ENCODE measurements at places on chromosomes 16 and 17.

DNA sequence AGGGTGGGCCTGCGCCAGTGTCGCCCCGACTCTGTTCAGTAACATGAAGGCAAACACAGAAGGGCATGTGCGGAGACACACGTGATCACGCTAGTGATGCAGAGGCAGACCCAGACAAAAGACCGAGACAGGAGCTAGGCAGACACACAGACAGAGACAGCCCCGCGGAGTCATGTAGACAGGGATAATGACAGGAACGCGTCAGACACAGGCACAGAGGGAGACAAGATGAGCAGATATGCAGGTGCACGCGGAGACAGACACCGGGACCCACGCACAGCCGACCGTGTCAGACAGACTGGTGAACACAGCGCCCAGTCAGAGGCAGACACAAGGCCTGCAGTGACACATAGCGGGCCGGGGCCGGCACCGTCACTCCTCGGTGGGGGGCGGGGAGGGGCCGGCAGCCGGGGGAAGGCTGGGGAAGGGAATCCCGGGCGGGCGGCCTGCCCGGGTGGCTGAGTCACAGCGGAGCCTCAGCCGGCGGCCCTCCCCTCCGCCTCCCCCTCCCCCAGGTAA, 7.4 kb downstream of the KDM6B start:
- DNase-seq: peak; percentile 46

DNA sequence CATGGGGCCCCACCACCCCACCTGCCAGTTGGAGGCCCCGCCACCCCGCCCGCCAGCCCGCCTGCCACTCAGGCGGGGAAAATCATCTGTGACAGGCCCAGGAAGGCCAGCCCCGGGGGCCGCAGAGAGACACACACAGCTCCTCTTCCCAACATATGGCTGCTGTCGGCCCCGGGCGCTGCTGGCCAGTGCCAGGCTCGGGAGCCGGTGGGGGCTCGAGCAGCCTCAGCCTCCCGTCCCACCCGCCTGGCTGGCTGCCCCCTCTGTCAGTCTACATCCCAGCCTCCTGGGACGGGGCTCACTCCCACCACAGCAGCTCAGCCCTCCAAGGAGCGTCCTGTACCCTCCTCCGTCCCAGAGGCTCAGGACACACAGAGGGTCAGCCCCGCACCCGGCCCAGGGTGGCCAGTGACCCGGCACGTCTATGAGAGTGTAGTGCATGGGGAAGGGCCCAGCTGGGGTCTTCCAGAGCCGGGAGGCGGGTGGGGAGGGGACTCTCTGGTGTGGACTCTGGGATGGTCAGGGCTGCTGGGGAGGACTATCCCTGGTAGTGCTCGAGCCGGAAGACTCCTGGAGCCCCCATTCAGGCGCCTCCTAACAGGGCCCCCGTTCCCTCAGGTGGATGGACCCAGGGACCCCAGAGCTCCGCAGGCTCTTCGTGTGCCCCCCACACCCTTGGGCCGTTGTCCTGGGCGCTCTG, 3.6 kb upstream of the PRR35 start:
- no peak for DNase-seq

GRCh38 chr17:40553694-40554534, 11.4 kb downstream of the CCR7 start:
- DNase-seq: no peak

GRCh38 chr17:35192708-35193107, 1.5 kb downstream of the SLC35G3 start:
- no peak for DNase-seq

DNA sequence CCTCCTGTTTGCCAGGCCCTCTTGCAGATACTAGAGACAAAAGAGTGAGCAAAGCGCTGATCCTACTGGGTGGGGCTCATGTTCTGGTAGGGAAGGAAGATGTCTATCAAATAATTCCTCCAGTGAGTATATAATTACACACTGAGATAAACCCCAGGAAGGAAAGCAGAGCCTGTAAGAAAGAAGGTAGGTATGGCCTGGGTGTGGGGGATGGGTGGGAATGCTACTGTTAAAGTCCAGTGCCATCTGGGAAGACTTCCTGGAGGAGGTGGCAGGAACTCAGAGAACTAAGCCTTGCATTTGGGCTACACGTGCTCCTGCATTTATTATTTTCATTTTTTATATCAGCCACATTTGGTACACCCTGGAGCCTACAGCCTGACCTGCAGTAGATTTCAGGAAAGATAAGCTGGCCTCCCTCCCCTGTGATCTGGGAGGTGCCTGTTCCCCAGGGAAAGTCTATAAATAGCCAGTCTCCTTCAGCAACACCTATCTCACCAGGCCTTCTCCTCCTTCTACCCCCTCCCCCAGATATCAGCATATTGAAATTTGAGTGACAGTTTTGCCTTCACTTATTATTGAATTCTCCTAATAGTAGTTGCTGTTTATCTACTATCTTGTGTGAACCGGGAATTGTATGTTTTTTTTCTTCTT, 11.5 kb downstream of the ATP2C2 start:
- no peak for DNase-seq

- no peak for DNase-seq
These were observed 21.2 kb upstream of the CYTH1 start for GRCh38 chr17:78803186-78803845.

DNA sequence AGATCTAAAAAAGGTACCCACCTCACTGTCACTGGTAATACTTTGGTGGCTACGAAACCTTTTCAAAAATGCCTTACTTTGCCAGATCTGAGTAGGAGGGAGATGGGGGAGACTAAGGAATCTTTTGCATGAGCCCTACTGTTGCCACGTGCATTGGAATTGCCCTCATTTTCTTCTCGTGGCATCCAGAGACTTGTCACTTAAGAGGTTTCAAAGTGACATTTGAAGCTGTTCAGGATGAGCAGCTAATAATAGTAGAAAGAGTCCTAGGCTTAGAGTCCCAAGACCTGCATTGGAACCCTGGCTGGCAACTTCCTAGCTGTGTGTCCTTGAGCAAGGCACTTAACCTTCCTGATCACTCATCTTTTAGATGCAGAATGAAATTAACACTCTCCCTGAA, 43.5 kb downstream of the GPRC5B start:
- DNase-seq: no peak

GRCh38 chr17:50739098-50739497, 19.7 kb downstream of the LUC7L3 start:
- DNase-seq: no peak

GRCh38 chr17:19410875-19411620, at the start of gene RNF112:
Gene RNF112, plus strand, starts transcription at chr17:19411232. Its CDS starts 177 bp downstream, at chr17:19411409.
- peak; percentile 42 for DNase-seq

DNA sequence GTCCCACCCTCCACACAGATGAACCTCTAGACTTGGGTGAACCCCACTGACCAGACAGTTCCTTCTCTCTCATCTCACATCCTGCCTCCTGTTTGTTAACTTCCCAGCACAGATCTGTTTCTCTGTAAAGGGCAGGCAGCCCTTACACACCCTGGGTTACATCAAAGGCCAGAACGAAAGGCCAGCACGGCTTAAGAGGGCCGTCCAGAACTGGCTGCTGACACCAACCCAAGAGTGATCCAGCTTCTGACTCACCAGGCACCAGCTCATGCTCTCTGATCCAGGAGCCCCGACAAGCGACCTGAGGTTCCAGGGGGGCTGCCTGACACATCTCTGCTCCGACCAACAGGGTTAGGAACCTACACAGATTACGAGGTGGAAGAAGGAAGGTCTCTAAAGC, 86.9 kb downstream of the MRM3 start:
- DNase-seq: no peak

DNA sequence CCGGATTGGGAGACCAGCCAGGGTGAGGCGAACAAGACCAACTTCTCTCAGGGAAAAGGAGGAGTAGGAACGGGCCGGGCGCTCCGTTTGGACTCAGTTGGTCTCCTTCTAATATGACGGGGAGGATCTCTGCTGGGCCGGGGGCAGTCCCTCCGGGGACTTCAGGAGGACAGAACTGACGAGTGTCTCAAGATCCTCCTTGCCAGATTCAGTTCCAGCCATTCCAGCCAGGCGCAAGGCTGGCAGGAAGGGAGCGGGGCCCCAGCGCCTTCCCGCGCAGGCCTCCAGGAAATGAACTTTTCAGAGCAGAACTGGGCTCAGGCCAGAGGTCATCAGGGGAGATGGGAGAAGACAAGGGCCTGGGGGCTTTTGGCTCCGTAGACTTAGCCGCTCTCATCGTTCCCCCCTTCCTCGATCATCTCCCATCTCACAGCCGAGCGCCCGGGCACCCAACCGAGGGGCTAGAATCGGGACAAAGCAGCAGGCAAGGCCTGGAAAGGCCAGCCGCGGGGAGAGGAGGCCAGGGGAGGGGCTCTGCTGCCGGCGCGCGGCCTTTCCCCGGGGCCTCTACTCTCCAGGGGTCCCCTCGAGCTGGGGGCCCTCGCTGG, 1.6 kb downstream of the ZNF423 start:
- no peak for DNase-seq

GRCh38 chr16:7361416-7362129, 28.9 kb downstream of the RBFOX1 start:
- no peak for DNase-seq

GRCh38 chr16:78727536-78727935, 628.1 kb downstream of the WWOX start:
- DNase-seq: no peak

DNA sequence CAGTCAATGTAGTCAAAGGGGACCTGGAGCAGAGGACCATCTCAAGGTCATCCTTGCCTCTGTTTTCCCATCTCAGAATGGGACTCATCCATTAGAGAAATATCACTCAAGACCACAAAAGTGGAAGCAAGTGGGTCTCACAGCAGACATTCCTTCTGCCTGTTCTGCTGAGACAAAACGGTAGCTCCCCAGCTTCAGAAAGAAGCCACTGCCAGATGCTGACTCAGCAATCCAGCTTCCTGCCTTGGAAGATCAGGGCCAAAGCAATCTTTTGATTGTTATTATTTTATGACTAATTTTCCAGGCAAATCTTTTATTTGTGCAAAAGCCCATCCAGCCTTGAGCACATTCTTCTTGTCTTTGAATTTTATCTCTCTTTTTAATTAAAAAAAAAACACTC, 86.8 kb downstream of the CCT6B start:
- no peak for DNase-seq

DNA sequence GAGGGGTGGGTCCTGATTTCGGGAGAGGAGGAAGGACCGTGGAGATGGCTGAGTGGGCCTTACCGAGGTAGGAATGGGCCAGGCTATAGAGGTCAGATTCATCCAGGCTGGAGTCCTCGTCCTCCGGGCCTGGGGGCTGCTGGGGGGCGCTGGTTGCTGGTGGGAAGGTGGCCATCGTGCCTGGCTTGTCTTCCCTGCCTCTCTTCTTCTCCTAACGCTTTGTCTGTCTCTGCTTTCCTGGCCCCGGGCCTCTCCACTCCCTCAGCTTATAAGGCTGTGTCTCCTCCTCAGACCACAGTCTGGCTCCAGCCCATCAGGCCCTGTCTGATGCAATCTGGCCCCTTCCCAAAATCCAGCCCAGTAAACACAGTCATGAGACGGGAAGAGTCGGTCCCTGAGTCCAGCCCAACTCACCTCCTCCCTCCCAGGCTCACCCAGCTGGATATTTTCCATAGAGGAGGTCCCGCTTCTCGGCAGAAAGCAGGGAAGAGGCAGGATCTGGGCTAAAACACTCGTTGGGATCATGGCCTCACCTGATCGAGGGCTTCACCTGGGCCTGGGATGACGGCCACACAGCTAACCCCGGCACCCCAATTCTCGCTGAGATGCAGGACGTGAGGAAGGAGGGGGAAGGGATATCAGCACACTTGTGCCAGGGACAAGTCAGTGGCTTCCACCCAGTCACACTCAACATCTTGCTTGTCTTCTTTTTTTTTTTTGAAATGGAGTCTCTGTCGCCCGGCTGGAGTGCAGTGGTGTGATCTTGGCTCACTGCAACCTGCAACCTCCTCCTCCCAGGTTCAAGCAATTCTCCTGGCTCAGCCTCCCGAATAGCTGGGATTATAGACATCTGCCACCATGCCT, at the start of gene NUPR1:
Gene NUPR1 (minus strand): TSS at position 242 of the 864 bp plus-strand sequence. CDS start 67 bp downstream, at position 175.
- no peak for DNase-seq

DNA sequence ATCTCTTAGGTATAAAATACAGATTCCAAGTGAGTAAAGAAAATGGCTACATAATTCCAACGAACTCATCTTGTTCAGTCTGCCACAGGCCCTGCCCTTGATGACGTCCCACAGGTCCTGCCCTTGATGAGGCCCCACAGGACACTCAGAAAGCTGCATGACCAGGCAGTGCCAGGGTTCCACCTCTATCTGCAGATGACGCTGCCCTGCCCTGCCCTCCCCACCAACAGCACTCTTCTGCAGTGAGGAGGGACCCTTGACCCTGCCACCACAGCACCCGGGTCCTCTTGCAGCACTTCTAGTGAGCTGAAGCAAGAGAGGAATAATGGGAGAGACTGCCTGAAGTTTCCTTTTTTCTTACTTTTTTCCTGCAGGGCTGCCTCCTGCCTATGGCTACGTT, 118.4 kb downstream of the VPS53 start:
- DNase-seq: no peak

DNA sequence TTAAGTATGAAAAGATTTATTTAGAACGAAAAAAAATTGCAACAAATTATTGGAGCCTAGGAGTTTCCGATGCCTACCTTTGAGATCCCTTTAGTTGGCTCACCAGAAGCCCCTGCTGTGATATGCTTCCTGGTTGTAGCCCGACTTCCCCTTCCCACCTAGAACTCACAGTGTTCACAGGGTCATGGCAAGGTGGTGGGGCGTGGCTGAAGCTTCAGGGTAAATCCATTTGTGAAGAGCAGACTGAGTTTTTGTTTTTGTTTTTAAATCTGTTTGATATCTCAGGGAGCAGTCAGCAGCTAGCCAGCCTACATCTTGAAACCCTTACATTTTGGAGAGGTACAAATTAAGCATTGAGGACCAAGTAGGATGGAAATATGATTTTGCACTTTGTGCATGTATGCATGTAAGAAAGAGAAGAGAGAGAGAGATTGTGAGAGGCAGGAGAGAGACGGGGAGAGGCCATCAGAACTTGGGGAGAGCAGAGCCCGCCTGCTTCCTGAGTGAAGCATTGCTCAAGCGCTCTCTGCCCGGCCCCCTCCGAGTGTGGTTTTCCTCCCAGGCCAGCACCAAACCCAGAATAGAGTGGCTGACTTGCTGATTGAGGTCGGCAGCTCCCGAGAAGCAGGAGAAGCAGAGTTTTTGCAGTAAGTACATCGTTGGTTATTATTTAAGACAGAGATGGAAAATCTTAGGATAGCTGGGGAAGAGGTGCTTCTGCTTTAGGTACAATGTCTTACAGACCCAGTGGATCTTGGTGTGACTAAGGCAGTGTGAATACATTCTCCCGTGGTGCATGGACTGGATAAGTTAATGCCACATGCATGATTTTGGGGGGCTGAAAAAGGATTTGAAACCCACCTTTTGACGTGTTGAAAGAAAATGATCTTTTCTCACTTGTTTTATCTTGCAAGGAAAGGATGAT, 64.2 kb downstream of the SPECC1 start:
- DNase-seq: no peak
